ENCODE measurements at places on chromosomes 16 and 17.

DNA sequence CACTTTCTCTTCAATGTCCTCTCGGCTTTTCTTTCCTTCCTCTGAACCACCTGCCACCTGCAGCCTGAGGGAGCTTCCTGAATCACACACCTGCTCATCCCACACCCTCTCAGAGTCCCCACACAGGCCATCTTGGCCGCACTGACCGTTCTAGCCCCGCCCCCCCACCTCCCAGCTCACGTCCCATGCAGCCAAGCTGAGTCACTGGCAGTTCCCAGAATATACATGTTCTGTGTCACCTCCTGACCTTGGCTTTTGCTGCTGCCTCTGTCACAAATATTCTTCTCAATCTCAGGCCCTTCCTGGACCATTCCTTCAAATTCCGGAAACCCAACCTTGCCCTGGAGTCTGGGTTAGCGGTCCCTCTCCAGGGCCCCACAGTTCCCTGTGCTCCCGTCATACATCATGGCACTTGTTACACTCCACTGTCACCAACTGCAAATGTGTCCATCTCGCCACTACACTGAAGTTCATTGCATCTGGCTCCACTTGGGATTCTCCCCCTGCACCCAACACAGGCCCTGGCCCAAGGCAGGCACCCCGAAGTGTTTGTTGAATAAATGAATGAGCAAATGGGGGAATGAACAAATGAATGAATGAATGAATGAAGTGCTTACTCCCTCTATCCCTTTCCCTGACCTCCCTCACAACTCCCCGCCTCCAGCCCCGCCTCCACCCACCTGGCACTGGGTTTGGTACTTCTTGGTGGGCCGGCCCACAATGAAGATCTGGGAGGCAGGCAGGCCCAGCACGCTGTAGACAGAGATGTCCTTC, 12.8 kb downstream of the PIMREG start:
- no peak for DNase-seq

GRCh38 chr17:37476431-37477120, 13.1 kb upstream of the DUSP14 start:
- DNase-seq: no peak

DNA sequence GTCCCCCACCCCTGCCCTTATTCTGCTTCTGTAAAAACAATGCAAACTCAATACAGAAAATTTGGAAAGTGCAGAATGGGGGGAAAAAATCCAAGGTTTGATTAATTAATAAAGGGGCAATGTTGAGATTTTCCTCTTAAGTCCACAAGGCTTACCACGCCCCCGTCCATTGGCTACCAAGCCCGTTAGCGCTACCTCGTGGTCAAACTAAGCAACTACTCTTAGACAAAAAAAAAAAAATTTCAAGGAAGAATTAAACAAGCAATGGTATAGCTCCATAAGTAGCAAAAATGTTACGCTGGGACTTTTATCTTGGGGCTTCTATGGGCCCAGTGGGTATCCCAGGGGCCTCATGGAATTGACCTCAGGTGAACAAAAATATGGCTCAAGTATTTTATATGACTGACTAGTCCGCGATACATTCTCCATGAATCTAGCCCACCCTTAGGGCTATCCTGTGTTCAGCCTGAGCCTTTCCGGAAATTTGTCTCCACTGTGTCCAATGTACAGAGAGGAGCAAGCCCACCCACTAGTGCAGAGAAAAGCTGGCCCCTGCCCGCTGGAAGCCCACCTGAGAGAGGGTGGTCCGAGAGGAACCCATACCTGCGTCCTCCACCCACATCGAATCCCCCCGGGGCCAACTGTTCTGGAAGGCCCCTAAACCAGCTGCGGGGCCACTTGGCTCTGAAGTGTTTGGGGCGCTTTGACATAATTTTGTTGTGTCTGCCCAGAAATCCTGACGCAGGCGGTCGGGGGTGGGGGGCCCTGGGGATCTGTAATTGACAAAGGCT, 19.1 kb upstream of the TEX2 start:
- peak; percentile 46 for DNase-seq

DNA sequence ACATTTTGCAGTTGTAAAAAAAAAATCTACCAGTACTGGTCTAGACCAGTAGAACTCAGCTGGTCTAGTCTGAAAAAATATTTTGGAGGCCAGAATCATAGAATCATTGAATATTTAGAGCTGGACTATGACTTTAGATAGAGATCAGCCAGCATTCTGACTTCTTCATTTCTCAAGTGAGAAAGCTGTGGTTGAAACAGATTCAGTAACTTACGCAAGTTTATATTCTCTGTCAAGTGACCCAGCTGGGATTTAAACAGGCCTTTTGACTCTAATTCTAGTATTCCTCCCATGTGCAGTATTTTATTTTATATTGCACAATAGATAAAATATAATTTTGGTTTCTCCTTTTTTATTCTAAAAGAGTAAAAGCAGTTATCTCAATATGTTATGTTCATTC, 4.9 kb downstream of the TNRC6A start:
- no peak for DNase-seq

- no peak for DNase-seq
Measured at GRCh38 chr17:46950997-46951621, 27.9 kb downstream of the RPRML start.

DNA sequence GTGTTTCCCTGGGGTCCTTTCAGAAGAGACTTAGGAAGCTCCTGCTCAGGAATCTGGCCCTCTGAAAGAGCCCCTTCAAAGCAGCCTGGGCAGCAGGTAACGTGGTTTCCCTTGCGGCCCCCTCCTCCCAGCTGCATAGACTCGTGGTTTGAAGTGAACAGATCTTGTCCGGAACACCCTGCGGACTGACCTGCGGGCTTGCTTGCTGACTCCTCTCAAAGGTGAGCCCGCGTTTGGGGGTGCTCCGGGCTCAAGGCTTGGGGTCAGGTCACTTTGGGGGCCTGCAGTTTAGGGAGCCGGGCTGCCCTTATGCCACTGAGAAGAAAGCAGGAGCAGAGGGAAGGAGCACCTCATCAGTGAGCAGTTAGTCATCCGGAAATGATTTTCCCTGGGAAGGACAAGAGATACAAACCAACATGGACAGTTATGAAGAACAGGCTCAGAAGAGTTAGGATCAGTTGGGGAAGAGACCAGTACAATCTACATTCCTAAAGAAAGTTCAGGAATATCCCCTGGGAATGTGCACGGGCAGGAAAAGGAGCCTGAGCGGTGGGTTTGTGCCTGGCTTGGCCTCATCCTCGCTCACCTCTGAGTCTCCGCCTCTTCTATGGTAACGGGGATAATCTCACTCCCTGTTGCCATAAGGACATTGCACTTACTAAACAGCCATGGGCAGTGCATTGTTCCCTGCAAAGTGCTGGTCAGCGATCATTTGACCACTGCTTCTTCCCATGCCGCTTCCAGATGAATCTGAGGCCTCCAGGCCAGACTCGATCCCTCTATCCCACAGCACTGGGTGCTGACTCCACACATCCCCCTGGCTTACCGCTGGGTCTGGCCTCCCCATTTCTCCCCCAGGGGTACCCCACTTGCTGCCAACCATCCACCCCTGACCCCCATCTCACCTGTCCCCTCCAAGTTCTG, 10.0 kb downstream of the LDHD start:
- no peak for DNase-seq

DNA sequence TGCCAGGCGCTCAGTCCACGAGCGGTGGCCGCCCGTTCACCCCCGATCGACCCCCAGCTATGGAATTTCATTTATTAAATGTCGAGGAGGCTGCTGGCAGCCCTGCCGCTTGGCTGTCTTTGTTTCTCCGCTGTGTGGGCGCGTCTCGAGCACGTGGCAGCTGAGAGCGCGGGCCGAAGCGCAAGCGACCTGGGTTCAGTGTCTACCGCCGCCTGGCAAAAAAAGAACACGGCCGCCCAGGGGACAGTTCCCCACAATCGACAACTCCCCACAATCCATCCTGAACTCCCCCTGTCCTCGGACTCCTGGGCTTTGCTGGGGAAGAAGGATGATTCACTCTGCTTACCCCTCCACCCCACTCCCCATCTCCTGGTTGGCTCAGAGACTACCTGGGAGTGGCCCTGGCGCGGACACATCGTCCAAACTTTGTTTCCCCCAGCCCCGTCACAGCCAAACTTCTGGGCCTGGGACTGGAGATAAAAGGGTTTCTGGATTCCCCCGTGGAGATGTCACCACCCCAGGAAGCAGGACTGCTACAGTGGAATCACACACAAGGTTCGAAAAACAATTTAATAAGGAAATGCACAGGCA, 1.7 kb upstream of the ANKRD13B start:
- DNase-seq: no peak

GRCh38 chr17:39622380-39623006, 4.3 kb upstream of the PPP1R1B start:
- DNase-seq: no peak

DNA sequence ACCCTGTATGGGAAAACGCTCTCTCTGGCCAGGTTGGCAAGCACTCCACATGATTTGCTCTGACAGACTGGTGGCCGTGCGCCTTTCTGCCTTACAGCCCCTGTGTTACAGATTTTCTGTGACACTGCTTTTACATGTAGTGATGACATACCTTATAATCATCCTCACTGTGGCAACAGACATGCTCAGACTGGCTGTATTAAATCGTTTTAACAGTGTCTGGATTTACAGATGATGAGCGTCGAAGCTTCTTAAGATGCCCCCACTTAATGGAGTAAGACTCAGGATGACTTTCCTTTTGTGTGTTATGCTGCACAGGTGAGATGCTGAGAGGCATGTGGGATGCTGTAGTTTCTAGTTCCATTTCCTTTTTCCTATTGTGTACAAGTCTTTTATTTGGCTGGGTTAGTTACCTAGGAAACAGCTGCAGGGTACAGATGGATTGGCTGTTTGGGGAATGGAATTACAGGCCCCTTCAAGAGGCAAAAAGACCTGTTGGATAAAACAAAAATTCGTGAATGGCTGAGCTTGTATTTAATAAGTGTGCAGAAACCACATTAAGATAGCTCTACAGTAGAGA, 20.9 kb upstream of the VWA3A start:
- no peak for DNase-seq

DNA sequence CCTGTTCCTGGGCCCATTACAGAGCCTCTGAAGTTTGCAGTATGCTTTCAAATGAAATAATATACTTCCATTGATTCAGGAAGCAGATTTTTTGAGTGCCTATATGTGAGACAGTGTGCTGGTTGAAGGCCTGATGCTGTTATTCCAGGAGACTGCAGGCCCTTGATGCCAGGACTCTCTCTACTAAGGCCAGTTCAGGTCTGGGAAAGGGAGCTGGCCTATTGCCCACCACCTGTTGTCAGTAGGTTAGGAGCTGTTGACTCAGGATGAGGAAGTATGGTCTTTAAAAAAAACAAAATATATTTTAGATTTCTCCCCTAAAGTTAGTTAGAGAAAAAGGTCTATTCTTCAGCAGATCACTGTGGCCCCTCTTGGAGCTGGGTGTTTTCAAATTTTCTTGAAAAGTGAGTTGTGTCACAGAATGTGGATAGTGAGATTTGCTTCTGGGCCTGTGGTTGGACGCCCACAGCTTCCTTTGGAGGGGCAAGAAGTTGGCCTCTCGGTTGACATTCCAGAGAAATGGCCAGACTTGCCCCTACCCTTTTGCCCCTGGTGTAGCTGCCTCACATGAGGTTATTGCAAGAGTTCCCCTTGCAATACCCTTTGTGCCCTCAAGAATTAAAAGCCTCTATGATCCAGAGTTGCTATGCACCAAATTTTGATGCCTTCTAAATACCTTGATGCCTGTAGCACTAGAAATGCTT, 7.9 kb downstream of the ESRP2 start:
- DNase-seq: no peak
